Daoy (cell line): ENCODE measurements at places on chromosomes 11 and 22. TPM values are rescaled to one million over a fixed set of nuclear protein-coding genes. Genes with fewer than 3 reads are reported as not detected.
A peak's percentile ranks its signal among the peaks of the same experiment; 100 is the strongest.

The OR51D1 gene
- not detected in 2 replicates for total RNA-seq

DNA sequence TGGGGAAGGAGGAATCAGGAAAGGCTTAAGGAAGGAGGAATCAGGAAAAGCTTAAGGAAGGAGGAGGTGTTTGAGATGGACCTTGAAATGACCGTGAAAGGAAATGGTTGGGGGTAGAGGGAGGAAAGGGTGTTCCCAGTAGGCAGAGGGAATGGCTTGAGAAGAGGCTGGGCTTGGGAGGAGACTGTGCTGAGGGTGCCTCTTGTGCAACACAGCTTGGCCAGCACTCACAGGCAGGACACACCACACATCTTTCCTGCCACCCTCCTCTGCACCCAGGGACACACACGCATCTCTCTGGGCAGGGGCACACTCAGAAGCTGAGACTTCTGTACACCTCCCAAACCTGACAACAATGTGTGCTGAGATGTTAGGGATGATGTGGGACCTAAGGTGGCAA is 151.4 kb downstream of the FBXO7 start:
- no peak for DNase-seq

GRCh38 chr11:2571598-2572281 is 126.9 kb downstream of the KCNQ1 start:
- no peak for DNase-seq

GRCh38 chr11:33333816-33334215 is 76.6 kb downstream of the HIPK3 start:
- no peak for DNase-seq

The CD3D gene
- 0.51 TPM in 1 of 2 replicates, not detected in the other for total RNA-seq

DNA sequence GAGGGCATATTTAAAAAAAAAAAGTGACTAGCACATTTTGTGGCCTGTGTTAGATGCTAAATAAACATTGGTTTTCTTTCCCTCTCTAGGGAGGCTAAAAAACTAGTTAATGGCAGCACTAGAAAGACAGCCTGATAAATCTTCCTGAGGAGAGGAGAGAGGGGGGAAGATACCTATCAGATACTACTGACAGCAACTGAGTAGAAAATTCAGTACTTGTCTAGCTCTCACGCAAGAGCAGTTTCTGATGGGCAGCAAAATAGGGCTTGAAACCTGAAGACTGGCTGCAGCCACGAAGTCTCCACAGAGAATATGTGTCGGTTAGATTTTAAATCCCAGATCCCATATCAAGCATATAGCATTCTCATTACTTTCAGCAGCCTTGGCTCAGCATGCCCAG is 388.2 kb downstream of the KCNA4 start:
- DNase-seq = no peak

DNA sequence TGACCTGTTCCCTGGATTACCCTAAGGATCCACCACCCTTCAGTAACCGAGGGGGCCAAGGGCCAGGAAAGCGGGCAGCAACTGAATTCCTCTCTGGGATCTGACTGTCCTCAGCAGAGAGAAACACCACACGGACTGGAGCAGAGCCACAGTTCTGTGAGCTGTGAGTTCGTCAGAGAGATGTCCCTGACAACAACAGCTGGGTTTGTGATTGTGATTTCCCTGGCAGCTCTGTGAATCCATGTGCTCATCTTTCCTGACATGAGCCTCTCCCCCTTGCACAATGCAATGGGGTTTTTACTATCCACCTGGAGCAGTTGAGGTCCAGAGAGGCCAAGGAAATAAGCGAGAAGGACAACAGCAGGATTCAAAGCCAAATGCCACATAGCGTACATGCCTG is 69.4 kb upstream of the AMPD3 start:
- no peak for DNase-seq

DNA sequence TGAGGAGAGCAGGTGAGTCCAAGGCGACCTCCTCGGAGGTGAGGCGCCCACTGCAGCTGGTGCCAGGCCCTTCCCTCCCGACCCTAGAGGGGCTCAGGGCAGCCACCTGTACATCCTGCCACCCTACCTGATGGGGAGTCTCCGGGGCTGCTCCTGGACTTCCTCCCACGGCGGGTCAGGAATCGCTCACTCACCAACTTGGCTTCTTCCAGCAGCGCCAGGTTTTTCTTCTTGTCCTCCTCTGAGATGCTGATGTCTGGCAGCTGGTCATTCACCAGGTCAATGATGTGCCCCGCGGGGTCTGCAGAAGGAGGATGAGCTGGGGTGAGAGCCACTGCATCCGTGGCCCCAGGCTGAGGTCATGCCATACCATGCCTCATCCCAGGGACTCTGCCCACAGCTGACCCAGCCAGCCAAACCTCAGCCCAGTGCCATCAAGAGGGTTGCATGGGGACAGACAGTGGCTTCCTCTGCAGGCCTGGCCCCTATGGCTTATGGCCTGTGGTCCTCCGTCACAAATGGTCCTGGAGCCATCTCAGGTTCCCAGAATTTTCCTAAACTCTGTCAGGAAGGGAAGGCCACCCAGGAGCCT is 61.0 kb upstream of the LYVE1 start:
- no peak for DNase-seq

DNA sequence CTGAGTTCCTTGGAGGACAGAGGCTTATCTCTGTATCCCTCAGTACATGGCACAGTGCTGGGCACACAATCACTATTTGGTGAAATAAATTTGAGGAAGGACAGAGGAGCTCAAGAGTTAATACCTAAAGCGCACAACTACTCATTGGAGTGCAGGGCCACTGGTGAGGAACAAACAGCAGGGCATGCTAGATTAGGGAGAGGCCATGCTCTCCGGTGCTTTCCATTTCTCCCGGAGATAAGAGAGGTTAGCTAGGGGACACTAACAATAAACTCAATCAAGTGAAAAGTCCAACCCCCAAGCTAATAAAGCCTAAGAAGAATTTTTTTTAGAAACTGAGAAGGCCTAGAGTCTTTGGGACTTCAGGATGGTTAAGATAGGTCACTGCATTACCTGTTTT is 29.1 kb downstream of the NFRKB start:
- no peak for DNase-seq

GRCh38 chr22:44642096-44642644 is 59.8 kb upstream of the PRR5 start:
- DNase-seq = no peak

GRCh38 chr22:25570486-25570885 is 6.0 kb downstream of the GRK3 start:
- DNase-seq = no peak

GRCh38 chr11:73645121-73645969 is 1.0 kb upstream of the PLEKHB1 start:
- no peak for DNase-seq

DNA sequence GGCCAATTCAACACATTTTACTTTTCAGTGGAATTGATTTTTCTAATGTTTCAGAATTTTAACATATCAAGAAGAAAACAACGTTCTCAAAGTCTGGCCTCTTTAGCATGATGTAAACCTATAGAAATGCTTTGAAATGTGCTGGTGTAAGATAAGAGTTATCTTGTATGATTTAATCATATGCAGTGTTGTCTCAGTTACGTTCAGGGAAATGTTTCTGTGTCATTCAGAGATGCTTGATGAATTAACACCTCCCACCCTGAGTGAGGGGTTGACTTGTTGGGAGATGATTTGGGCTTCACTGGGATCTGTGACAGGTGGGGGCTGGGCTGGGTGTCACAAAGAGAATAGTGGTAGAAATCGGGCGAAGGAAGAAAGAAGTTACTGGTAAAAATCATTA is 15.7 kb upstream of the MYO18B start:
- DNase-seq = no peak

DNA sequence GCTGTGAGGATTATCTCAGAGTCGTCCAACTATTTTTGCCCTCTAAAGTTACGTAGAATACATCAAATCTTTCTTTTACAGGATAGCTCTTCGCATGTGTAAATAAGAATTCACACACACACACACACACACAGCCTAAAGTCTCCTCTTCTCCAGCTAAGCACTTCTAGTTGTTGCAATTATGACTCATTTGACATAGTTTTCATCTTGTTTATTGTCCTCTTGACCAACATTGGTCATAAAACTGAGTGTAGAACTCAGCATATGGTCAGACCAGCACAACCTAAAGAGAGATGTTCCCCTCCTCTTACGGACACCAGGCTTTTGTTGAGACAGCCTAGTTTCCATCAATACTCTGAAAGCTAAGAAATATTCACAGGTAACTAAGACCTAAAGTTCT is 234.2 kb downstream of the BLID start:
- peak; percentile 23 for DNase-seq

DNA sequence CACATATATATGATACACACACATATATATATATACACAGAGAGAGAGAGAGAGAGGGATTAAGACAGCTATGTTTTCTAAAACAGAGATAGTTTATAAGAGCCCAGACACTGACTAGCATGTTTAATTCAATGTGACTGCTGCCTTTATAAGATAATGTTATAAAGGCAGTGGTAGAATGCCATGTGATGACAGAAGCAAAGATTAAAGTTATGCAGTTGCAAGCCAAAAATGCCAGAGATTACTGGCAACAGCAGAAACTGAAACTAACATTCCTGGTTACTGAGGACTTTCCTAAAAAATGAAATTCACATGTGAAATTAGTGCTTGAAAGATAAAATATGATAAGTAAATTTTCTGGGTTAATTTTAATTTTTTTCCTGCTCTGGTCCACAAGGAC is 1888.9 kb downstream of the LRRC4C start:
- no peak for DNase-seq

The SLC22A8 gene
- not detected in 2 replicates for total RNA-seq

- DNase-seq = no peak
Measured at GRCh38 chr11:78870655-78871054, 296.0 kb upstream of the NARS2 start.
